ENCODE measurements at places on chromosomes 13 and 19.

DNA sequence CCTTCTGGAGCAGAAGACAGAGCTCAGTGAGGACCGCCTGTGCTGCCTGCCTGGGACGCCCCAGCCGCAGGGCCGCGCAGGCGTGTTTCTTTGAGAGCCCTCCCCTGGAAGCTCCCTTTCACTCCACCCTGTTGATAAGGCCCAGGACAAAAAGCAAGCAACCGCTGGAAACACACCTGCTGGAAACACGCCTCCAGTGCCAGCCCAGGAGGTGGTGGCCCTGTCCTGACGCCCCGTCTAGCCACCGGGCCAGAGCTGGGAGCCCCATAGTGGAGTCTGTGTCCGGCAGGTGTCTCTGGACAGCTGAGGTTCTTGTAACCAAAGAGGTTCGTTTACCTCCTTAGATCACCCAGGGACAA lies 173.8 kb downstream of the KATNAL1 start:
- DNase-seq = peak; percentile 88

GRCh38 chr13:67023130-67023876 lies 206.8 kb downstream of the PCDH9 start:
- DNase-seq = peak; percentile 27

DNA sequence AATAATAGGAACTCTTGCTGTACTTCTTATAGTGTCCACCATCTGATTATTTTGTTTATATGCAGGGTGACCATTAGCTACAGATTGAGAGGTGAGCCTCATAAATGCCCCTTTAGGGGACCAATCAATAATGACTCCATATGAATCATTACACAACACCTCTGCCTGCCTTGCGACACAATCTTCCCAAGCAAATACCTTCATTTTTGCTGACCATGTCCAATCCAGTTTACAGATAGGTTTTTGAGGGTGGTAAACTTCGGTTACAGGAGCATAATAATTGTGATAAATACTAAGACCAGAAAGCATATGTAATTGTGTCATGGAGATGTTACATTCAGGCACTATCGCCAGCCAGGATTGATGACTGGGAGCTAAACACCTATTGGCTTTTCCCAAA lies 23.6 kb upstream of the IL17D start:
- DNase-seq = no peak

GRCh38 chr13:77514336-77514726 lies 21.2 kb upstream of the SCEL start:
- DNase-seq = no peak

- DNase-seq = no peak
Measured at GRCh38 chr13:49354719-49355118, 89.1 kb downstream of the CAB39L start.

DNA sequence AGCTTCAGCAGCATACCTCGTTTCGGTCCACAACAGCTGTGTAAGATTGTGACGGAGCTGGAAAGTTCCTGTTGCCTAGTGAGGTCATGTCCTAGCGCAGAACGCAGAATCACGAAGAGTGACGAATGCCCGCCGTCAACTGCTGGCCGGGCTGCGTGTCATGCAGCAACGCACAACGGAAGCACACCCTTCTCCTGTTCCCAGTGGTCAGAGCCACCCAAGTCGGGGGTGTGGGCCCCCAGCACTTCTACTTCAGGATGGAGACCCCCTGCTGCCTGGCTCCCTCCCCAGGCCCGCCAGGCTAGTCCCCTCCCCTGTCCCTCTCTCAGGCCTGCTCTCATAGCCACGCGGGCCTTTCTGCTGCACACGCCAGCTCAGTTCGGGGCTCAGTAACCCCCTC lies 25.9 kb downstream of the C2CD4C start:
- no peak for DNase-seq

GRCh38 chr13:76636829-76637228 lies 249.4 kb downstream of the KCTD12 start:
- no peak for DNase-seq

GRCh38 chr13:23741879-23742510 lies 147.2 kb downstream of the MIPEP start:
- no peak for DNase-seq

- peak; percentile 70 for DNase-seq
Measured at GRCh38 chr13:102847272-102848234, 1.7 kb downstream of the ERCC5 start.

DNA sequence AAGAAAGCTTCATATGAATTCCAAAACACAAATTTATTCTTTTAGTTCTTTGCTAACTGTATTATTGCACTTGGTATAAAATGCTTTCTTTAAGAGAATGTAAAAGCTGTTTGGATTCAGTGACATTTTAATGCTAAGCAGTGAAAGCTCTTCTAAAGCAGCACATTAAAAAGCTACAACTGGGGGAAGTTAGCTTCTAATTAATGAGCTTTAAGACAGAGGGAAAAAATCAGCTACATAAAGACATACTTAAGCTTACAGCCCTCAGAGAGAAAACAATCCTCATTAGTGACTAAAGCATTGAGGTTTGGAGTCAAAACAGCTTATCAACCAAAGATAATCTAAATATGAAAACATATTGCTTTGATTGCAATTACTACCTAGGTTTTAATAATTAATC lies 1222.2 kb upstream of the SPRY2 start:
- DNase-seq = no peak
